Activated naive CD4-positive, alpha-beta T cell treated with anti-CD3 and anti-CD28 coated beads, Interleukin-2, amount 50 U/mL, for 72 hours (primary cell): ENCODE measurements at places on chromosomes 13 and 19. TPM values are rescaled to one million over a fixed set of nuclear protein-coding genes. Genes with fewer than 3 reads are reported as not detected.
A peak's percentile ranks its signal among the peaks of the same experiment; 100 is the strongest.

DNA sequence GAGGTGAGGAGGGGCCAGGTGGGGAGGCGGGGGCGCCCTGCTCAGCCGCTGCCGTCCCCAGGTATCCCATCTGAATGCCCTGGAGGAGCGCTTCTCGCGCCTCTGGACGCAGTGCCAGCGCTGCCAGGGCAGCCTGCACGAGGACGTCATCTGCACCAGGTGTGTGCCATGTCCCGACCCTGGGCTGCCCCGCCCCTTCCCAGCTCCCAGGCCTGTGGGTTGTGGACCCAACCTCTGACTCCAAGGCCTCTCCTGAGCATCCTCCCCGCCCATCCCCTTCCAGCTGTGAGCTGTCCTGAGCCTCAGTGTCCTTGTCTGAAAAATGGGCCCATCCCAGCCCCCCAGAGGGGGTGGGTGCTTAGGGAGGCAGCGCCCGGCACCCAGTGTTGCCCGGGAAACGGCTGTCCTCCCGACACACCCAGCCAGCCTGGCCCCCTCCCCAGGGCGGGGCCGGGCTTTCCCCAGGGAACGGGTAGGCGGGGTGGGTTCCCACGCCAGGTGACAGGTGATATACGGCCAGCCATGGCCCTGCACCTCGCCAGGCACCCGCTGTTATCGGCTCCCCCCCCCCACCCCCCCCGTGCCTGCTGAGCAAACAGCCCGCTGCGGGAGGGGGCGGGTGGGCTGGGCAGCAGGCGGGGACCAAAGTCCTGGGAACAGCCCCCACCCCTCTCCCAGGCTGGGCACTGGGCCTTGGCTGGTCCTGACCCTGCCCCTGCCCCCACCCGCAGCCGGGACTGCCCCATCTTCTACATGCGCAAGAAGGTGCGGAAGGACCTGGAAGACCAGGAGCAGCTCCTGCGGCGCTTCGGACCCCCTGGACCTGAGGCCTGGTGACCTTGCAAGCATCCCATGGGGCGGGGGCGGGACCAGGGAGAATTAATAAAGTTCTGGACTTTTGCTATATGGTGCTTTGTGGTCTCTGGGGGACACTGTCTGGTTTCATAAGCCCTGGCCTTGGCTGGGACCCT lies 1.3 kb upstream of the SPIB start:
- DNase-seq, result no peak

DNA sequence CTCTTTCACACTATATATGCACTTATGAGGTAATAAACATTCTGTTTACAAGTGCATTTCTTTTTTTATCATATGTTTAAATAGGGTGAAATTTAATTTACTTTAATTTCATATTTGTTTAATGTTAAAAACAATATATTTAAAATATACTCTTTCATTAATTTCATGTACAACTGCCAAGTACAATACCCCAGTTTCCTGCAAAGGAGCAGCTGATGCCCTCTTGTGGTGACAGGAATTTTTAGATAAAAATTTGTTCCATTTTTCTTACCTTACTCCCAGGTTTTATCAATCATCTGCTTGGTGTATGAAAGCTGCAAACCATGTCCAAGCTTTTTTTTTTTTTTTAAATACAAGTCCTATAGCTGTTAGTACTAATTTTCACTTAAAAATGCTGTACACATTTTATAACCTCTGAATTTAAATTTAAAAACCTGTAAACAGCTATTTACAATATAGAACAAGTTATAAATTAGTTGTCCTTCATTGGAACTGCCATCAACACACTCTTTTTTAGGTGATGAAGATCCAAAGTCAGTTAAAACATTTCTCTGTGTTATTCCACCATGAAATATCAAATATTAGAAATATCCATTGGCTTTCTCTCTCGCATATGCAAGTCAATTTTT lies 4.9 kb downstream of the PCDH20 start:
- DNase-seq, result no peak

- peak; percentile 40 for DNase-seq
These were observed 52.7 kb downstream of the TRPM4 start for GRCh38 chr19:49210108-49210900.

GRCh38 chr13:74077792-74078191 lies 56.4 kb downstream of the KLF12 start:
- no peak for DNase-seq

DNA sequence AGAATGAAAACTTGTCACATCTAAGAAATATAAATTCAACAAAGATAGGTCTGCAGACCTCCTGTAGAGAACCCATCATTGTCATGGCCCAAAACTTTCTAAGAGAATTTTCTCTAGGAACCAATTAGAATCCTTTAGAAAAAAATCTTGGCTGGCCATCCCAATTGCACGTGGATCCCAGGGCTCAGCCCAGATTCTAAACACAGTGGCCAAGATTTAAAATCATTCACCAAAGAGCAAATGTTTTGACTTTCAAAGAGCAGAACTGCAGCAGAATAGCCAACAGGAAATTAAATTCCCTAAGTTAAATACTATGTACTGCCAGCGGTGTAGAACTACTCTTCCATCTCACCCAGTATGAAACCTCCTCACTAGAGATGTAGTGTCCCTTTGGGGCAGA lies 21.3 kb downstream of the IPO5 start:
- no peak for DNase-seq

DNA sequence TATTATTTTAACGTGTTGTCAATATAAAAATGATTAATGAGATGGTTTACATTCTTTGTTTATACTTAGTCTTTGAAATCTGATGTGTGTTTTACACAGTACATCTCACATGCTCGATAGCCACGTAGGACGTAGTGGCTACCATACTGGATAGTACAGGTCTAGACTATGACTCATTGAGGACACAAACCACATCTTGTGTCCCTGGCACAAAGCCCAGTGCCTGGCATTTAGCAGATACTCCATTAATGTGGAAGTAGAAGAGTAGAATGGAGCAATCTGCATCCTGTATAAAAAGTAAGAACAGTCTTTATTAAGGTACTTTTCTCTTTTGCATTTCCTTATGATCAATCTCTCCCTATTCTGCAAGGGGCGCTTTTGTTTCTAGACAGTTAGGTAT lies 49.0 kb upstream of the FRY start:
- DNase-seq, result no peak

GRCh38 chr13:37889102-37889501 lies 19.5 kb upstream of the TRPC4 start:
- no peak for DNase-seq

- no peak for DNase-seq
These were observed 113.2 kb downstream of the MYCBP2 start for GRCh38 chr13:77213644-77214043.

DNA sequence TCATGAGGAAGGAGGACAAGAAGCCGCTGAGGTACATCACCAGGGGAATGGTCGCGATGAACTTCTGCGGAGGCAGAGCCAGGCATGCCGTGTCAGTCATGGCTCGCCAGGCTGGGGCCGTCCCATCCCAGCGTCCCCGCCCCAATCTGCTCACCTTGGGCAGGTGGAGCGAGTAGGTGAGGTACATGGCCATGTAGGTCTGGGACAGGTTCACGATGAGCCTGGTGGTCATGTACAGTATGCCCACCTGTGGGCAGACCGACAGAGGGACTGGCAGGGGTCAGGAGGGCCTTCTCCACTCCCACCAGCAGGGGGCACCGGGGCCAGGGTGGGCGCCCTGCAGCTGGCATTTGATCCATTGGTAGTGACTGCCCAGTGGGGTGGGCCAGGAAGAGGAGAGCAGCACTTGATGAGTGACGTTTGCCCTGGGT lies 8.3 kb downstream of the TEKTIP1 start:
- DNase-seq, result no peak

GRCh38 chr19:43485951-43486350 lies 18.6 kb downstream of the PHLDB3 start:
- DNase-seq, result no peak

GRCh38 chr19:1768248-1768647 lies 14.9 kb downstream of the ONECUT3 start:
- no peak for DNase-seq

GRCh38 chr19:22030680-22031079 lies 19.9 kb upstream of the ZNF208 start:
- no peak for DNase-seq

- DNase-seq, result no peak
These were observed 145.0 kb downstream of the ABCC4 start for GRCh38 chr13:95156208-95156607.

- no peak for DNase-seq
These were observed 1.6 kb upstream of the ANGPTL6 start for GRCh38 chr19:10104130-10104513.

The ZNF844 gene
- total RNA-seq, result 8.3 TPM
